ENCODE measurements at places on chromosomes 16 and 17.
A peak's percentile ranks its signal among the peaks of the same experiment; 100 is the strongest.

- DNase-seq = no peak
Measured at GRCh38 chr17:2828397-2829038, 32.3 kb downstream of the RAP1GAP2 start.

GRCh38 chr17:79866791-79867518, 27.7 kb upstream of the CBX4 start:
- DNase-seq = no peak

DNA sequence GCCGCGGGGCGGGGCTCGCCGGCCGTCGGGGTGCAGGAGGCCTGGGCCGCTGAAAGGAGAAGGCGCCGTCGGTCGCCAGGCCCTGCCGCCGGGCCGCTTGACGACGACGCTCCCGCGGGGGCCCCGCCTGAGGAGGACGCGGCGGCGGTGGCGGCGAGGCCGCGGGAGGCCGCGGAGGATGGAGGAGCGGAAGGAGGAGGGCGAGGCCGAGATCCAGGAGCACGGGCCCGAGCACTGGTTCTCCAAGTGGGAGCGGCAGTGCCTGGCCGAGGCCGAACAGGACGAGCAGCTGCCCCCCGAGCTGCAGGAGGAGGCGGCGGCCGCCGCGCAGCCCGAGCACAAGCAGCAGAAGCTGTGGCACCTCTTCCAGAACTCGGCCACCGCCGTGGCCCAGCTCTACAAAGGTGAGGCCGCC, 430 bp downstream of the HAPSTR1 start:
- DNase-seq = no peak

- DNase-seq = no peak
Measured at GRCh38 chr17:79154951-79155585, 80.4 kb downstream of the ENGASE start.

DNA sequence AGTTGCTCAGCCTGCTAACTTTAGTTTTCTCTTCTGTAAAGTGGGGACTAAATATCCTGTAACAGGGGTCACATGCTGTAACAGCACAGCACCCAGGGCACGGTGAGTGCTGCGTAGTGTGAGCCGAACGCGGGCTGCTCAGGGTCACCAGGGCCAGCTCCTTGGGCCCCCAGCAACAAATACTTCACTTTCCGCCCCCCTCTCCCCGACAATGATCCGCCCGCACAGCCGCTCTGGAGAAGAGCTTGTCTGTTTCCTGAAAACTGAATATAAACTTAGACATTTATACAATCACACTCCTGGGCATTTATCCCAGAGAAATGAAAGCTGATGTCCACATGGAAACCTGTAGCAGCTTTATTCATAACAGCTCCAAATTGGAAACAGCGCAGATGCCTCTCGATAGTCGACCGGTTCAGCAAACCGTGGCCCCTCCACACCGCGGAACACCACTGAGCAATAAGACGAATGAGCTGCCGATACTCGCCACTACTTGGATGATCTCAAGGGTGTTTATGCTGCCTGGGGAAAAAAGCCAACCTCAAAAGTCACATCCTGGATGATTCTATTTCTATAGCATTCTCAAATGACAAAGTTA, 267.2 kb downstream of the PARN start:
- DNase-seq = peak; percentile 37

DNA sequence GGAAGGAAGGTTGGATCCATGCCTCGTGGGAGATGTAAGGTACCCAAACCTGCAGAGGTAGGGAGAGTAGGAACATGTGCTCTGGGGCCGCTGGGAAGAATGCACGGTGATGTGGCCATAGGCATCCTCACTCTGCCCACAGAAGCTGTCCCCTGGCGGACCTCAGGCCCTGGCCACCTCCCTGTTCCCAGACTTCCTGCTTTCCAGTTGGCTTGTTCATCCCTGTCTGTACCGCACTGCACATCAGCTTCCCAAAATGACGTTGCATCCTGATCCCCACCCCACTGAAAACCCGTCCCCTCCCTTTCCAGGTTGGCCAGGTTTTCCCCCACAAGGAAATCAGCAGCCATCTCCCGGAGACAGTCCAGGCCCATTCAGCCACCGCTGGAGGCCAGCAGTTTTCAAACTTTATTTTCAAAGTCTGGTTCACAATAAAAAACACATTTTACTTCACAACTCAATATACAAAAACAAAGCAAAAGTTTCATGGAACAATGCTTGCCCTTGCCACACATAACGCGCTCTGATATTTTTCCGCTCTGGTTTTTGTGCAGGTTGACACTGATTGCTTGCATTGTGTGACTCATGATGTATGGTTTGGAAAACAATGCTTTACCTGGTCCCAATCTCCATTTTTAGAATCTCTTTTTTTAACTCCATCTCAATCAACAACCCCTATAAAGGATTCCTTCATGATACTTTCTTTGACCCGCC, 143.0 kb downstream of the GAS7 start:
- no peak for DNase-seq

DNA sequence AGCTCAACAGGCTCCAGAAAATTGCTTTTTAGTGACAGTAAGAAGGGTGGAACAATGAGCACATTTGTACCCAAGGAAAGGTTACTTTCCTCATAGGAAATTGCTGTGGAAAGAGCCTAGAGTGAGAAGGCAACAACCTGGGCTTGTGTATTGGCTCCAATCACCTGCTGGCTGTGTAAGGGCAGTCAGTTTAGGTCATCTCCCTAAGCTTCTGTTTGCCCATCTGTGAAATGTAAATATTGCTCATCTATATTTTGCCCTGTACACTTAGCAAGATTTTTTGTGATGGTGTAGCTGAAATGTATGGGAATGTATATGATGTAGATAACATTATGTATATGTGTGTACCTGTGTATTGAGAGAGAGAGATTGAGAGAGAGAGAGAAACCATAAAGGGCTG, 225.2 kb upstream of the MPHOSPH6 start:
- DNase-seq = no peak

DNA sequence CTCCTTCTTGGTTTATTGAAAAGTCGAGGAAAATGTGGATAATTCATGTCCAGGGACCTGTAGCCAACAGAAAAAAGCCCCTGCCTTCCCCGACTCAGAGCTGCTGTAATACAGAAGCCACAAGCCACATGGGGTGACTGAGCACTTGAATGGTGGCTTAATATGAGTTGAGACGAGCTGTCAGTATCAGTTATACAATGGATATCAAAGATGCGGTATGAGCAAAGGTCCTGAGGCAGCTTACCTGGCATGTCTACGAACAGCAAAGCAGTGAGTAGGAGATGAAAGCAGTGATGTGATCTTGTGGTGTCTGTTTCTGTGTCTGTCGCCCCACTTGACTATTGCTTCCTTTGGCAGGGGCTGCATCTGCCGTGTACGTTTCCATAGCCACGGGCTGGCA, 12.2 kb upstream of the RMI2 start:
- no peak for DNase-seq

- no peak for DNase-seq
Measured at GRCh38 chr16:66438536-66438935, 11.4 kb downstream of the BEAN1 start.

GRCh38 chr17:67834634-67835033, 9.3 kb downstream of the BPTF start:
- no peak for DNase-seq

GRCh38 chr16:678858-679813, 1.1 kb upstream of the STUB1 start:
- no peak for DNase-seq

GRCh38 chr16:2455081-2455845, 4.6 kb upstream of the TEDC2 start:
- no peak for DNase-seq

DNA sequence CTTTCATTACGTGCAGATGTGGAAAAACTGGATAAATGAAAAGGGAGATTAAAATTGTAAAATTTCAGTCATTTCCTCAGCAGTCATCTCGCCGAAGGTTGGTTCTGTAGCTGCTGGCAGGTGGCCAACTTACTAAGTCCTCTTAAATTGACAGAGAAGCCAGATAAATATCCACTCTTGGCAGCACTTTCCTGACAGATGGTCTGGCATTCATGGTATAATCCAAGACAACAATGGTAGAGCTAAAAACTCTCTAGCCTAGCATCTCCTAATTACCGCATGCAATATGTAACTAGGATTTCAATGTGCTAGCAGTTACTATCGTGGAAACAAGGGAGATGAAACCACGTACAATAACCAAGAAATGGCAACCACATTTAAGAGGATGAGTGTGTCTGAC, 306.3 kb downstream of the CNTNAP4 start:
- peak; percentile 10 for DNase-seq

DNA sequence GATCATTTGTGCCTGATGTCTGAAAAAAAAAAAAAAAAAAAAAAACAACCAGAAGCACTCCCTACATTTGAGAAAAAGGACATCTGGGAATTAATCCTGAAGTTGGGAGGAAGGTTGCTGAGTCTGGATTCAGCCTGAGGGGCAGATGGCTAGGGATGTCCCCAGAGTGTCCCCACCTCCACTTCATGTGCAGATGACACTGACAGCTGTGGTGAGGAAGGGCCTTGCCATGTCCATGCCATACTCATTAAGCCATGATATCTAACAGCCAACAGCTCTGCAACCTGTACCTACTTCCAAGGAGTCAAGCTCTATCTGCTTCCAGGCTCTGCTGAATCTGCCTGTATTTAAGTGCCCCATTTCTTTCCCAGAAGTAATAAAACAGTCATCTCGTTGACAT, 356.0 kb downstream of the CA10 start:
- DNase-seq = no peak

GRCh38 chr17:41340934-41341861, 9.4 kb downstream of the KRT33A start:
- no peak for DNase-seq

GRCh38 chr16:12229759-12230594, 253.4 kb downstream of the SNX29 start:
- peak; percentile 26 for DNase-seq

DNA sequence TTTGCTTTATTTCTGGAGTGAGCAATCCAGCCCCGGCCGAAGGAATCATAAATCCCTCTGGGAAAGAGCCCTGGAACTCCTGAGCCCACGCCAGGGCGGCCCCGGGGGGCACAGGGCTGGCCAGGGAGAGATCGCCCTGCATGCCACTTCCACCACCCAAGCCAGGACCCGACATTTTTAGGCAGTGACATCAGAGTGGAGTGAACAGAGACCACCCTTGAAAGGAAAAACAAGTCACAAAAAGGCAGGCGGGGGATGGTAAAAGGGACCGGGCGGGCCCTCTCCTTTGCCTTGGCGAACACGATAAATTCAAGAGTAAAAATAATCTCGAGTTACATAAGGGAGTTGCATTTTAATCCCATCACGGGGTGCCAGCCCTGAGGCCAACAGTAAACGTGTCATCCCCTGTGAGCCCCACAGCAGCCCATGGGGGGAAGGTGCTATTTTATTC, 284.1 kb downstream of the C16orf95 start:
- no peak for DNase-seq

DNA sequence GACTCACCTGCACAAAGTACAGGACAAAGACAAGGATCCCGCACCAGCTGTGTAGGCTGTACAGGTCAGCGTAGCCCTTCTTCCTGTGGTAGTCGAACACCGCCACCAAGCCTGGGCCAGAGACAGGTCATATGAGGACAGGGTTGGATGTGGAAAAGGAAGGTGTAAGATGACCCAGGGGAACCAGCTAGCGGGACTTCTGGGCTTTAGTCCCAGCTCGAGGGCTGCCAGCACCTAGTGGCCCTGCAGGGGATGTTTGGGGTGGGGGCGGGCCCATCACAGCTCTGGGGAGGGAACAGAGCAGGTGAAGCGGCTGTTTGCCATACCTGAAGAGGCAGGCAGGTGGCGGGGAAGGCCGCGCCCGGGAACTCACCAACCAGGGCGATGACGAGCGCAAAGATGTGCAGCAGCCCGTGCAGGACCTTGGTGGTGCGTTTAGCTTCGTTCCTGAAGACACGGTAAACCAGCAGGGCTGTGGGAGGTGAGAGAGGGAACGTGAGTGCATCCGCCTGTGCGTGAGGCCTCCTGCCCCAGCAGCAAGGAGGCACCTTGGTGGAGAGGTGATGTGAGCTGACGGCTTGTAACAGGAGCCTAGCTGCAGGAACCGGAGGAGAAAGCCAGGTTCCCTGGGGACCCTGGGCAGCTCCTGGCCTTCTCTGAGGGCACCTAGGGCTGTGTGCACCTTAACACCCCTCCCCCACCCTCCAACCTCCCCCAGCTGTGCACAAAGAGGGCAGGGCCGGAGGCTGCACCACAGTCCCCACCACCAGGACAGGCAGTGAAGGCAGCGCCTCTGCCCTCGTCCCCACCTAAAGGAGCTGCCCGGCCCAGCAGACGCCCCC, 10.2 kb downstream of the CYB561 start:
- no peak for DNase-seq

DNA sequence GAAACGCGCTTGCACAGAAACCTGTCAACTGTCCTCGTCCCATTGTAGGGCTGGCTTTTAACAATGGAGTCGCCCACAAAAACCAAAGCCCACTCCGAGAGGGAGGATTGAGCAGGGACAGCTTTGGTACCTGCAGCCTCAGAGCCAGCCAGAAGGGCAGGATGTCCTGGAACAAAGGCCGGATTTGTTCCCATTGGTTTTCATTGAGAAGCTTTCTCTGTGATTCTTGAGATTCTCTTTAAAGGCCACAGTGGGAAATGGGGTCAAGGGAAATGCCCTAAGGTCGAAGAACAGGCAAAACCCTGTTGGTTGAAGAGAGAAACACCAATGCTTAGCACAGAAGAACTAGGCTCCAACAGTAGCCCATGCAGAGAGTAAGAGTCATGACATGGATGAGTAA, 65.4 kb downstream of the C16orf78 start:
- no peak for DNase-seq

GRCh38 chr17:34703533-34703932, 124.2 kb downstream of the TMEM132E start:
- DNase-seq = no peak

DNA sequence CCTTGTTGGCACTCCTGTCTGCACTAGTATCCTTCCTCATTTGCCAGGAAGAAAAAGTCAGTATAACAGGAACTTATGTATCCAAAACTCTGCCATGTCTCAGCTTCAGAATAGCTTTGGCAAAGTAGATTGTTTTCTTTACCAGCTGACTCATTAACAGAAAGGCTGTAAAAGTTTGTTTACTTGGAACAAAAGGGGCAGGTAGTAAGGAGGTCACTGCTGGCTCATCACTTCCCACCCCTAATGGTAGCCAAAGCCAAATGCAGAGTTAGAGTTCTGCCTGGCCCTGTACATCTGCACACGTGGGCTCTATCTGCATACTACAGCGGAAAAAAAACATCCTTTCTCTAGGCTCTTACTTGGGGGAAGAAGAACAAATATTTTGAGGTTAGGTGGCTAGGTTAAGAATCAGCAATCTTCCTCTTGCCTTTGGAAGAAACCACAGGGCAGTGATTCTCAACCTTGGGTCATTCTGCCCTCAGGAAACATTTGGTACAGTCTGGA, 90.9 kb upstream of the BCAR1 start:
- no peak for DNase-seq

GRCh38 chr17:64192589-64192988, 62.6 kb upstream of the ERN1 start:
- no peak for DNase-seq
